ENCODE measurements at places on chromosomes 5 and 9.

DNA sequence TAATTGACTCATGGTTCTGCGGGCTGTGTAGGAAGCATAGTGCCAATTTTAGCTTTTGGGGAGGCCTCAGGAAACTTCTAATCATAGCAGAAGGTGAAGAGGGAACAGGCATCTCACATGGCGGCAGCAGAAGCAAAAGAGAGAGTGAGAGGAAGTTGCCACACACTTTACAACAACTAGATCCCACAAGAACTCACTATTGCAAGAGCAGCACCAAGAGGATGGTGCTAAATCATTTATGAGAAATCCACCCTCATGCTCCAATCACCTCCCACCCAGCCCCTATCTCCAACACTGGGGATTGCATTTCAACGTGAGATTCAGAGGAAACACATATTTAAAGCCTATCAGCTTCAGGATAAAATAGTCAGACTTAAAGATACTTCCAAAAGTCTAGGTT lies 36.1 kb upstream of the LPAR1 start:
- no peak overlapping the region for H3K27ac ChIP-seq
- no peaks in the 10 kb centered on the region for H3K27me3 ChIP-seq
- H3K4me3 ChIP-seq, result no peak overlapping the region
- no peak for DNase-seq

DNA sequence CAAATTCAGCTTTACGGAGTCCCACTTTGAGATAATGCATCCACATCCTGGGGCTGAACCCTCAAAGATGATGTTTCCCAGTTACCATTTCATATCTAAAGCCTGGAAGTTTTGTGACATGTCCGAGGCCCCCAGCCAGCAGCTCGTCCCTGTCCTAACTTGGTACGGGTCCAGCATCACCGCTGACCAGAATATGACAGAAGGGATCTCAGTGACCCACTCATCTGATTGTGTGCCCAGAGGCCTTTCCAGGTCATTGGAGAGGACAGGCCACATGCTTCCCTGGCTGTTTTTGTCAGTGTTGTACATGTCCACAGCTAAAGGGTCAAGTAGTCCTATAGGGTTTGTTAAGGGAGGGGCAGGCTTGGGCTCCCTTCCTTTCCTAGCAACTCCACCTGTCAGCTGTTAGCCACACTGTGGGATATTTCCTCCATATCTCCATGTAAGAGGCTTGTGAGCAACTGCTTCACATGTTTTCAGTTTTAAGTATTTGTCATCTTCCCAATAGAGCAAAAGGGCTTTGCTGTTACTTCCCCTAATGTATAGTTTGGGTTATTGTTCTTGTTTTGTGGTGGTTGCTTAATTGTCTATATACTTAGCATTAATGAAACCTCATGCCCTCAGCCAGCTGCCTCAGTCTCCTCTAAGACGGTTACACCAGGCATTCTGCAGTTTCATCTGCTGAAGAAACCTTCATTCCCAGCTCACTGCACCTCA lies 33.4 kb downstream of the SECISBP2 start:
- H3K4me1 ChIP-seq, result no peaks in the 10 kb centered on the region
- H3K27me3 ChIP-seq, result no peaks in the 10 kb centered on the region
- DNase-seq, result no peak
- H3K27ac ChIP-seq, result no peak overlapping the region

DNA sequence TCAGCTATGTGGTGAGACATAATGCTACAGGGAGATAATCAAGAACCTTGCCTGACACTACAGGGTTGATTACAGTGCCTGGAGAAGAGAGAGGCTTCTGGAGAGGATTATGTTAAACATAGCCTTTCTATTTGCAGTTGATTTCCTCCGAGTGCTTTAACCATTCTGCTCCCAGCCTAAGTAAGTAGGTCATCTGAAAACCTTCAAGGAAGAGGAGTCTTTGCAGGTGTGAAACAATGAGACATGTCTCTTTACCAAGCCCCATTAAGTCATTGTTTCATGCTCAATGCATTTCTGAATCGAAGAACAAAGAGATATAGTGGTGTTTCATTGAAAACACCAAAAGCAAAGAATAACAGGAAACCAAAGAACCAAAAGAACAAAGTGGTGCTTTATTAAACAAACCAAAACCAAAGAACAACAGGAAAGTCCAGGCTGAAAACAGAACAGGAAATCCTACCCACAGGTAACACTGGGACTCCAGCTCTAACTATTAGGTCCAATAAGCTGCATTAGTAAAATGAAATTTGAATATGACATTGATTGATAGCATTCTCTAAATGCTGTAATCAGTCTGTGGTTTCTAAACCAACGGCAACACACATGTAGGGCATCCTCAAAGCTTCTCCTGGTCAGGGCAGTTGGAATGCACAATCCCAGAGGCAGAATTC lies 113.3 kb upstream of the SPATA31D4 start:
- no peaks in the 10 kb centered on the region for H3K27me3 ChIP-seq
- no peaks in the 10 kb centered on the region for H3K36me3 ChIP-seq
- no peak overlapping the region for H3K4me3 ChIP-seq
- no peak for DNase-seq

GRCh38 chr9:95092262-95093072 lies 225.0 kb downstream of the FANCC start:
- no peak overlapping the region for H3K4me3 ChIP-seq
- no peak for DNase-seq
- H3K36me3 ChIP-seq, result peaks cover 7% of the 10 kb centered on the region
- H3K27me3 ChIP-seq, result no peaks in the 10 kb centered on the region
- peak overlapping the region; percentile 94 for H3K27ac ChIP-seq

DNA sequence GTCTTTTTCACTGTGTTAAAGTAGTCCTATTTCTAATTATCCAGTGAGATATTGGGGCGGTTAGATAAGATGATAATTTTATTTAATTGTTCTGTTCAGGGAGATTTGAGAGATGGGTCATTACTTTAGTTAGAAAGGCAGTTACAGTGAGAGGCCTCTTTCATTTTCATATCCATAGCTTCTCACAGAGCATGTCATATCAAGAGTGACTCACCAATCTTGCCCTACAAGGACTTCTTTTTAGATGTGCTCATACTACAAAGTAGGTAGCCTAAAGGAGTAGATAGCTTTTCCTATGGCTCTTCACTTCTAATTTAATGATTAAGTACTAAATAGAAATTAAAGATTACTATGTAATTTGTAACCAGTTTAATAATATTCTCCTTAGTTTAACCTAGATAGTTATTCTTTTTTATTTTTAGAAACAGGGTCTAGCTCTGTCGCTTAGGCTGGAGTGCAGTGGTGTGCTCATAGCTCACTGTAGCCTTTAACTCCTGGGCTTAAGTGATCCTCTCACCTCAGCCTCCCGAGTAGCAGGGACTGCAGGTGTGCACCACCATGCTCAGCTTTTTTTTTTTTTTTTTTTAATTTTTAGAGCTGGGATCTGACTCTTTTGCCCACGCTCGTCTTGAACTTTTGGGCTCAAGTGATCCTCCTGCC lies 71.0 kb downstream of the FER start:
- H3K4me1 ChIP-seq, result peaks cover 5% of the 10 kb centered on the region
- H3K27me3 ChIP-seq, result no peaks in the 10 kb centered on the region
- no peak for DNase-seq
- no peak overlapping the region for H3K27ac ChIP-seq

GRCh38 chr9:127526655-127527559 lies 75.6 kb downstream of the LRSAM1 start:
- no peak overlapping the region for H3K4me3 ChIP-seq
- peaks cover 96% of the 10 kb centered on the region for H3K36me3 ChIP-seq
- peak; percentile 54 for DNase-seq
- H3K4me1 ChIP-seq, result peaks cover 21% of the 10 kb centered on the region
- H3K27me3 ChIP-seq, result no peaks in the 10 kb centered on the region
- H3K27ac ChIP-seq, result peak overlapping the region; percentile 98

DNA sequence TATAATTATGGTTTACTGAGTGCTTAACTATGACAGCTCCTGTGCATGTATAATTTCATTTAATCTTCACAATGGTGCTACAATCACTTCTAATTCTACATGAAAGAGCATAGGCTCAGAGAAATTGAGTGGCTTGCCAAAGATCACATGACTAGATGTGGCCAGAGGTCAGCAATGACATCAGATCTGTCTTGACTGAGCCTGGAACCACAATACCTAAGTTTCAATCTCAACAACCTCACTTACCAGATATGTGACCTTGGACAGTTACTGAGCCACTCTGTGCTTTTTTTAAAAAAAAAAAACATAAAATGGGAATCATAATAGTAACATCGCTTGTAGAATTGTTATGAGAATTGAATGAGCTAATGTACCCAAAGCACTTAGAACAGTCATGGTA lies 130.7 kb downstream of the TRIM32 start:
- no peaks in the 10 kb centered on the region for H3K36me3 ChIP-seq
- no peak for DNase-seq
- no peak overlapping the region for H3K4me3 ChIP-seq
- no peak overlapping the region for H3K27ac ChIP-seq
- peaks cover 3% of the 10 kb centered on the region for H3K4me1 ChIP-seq

DNA sequence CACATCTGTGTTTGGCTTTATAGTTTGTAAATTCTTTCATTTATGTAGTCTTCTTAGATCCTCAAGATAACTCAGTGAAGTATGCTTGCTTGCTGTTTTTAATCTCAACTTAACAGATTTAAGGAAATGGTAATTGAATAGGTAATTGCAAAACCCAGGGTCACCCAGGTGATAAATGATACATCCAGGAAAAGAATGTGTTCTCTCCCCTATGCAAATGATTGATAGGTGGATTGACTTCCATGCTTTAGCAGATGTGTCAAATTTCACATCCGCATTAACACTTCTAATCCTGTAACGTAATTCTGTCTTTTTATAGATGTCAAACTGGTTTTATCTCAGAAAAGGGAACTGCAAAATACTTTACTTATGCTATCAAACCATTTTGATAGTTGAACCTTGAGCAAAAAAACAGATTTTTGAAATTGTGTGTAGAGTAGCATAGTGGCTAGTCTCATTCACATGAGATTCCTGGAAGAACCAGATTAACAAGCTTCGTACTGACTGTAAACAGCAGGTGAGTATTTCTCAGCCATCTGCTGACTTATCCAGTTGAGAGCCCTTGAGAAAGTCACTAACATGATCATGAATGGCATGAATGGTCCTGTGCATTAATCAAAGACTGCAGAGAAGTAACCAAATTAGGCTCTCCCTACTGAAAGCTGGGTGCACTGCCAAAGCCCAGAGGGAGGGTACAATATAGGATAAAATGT lies 86.7 kb upstream of the PAM start:
- H3K4me3 ChIP-seq, result no peak overlapping the region
- no peak for DNase-seq
- H3K4me1 ChIP-seq, result no peaks in the 10 kb centered on the region
- H3K27me3 ChIP-seq, result no peaks in the 10 kb centered on the region
- no peaks in the 10 kb centered on the region for H3K36me3 ChIP-seq

DNA sequence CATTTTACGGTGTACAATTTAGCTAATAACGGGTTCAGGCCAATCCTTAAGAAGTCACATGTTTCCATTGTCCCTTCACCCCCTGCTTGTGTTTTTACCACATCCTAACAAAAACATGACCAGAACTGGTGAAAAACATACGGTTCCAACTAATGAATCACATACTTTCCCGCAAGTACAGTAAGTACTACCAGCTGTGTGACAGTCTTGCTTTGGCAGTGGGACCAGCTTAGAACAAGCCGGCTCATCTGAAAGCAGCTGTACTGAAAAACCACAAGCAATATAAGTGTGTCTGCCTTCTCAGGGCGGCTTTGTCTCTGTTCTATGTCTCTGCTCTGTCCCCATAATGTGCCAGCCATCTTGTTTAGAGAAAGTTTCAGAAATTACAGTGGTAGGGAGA lies 242.5 kb downstream of the BNC2 start:
- H3K4me1 ChIP-seq, result no peaks in the 10 kb centered on the region
- H3K4me3 ChIP-seq, result no peak overlapping the region
- no peak for DNase-seq
- no peak overlapping the region for H3K27ac ChIP-seq

DNA sequence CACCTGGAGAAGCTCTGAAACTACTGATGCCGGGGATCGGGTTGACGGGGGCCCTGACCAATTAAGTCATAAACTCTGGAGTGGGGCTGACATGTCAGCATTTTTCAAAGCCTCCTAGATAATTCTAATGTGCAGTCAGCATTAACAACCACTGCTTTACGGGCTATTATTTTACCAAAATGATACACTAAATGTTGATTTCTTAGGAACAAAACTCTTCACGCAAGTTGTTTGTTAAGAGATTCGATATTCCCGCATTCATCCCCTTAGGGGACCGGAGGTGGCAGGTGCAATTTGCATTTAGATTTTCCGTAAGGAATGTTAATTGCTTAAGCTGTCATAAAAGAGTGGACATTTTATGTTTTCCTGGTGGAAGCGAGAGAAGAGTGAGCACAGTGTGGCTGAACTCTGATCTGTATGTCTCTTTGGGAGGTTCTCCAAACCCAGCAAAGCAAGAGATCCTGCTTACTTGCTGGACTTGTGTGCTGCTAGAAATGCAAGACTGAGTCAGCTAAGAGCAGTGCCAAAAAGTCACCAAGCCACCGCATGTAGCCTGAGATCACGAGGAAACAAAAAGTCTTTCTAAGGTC lies 77.6 kb downstream of the UGCG start:
- no peak overlapping the region for H3K4me3 ChIP-seq
- peaks cover 8% of the 10 kb centered on the region for H3K4me1 ChIP-seq

DNA sequence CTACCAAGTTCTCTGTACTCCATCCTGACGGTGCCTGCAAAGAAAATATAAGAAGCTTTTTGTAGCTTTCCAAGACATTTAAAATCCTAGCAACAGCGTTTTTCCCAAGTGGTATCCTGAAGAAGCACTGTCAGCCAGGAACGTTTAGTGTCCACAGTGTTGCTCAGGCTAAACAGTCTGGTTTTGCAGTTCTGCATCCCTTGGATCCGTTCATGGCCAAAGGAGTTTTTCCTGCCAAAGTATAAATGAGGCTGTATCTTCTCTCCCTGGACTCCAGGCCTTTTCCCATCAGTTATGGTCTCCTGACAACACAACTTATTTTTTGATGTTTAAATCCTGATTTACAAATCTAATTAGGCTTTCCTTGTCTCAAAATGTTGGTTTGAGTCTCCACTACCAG lies 925.8 kb downstream of the TLE1 start:
- H3K27me3 ChIP-seq, result no peaks in the 10 kb centered on the region
- H3K36me3 ChIP-seq, result no peaks in the 10 kb centered on the region
- no peak overlapping the region for H3K4me3 ChIP-seq
- H3K4me1 ChIP-seq, result no peaks in the 10 kb centered on the region
- DNase-seq, result no peak

- no peaks in the 10 kb centered on the region for H3K4me1 ChIP-seq
- no peak overlapping the region for H3K27ac ChIP-seq
- no peaks in the 10 kb centered on the region for H3K27me3 ChIP-seq
- no peak for DNase-seq
- no peaks in the 10 kb centered on the region for H3K36me3 ChIP-seq
- no peak overlapping the region for H3K4me3 ChIP-seq
Measured at GRCh38 chr5:2917093-2917492, 165.6 kb upstream of the IRX2 start.

- H3K4me1 ChIP-seq, result no peaks in the 10 kb centered on the region
- H3K27ac ChIP-seq, result no peak overlapping the region
- no peak for DNase-seq
- H3K4me3 ChIP-seq, result no peak overlapping the region
- H3K27me3 ChIP-seq, result no peaks in the 10 kb centered on the region
Measured at GRCh38 chr5:88089719-88090390, 178.8 kb downstream of the TMEM161B start.

Measured in RWPE2 (cell line).